ENCODE measurements at places on chromosomes 1 and 21. TPM values are rescaled to one million over a fixed set of nuclear protein-coding genes. Genes with fewer than 3 reads are reported as not detected.

DNA sequence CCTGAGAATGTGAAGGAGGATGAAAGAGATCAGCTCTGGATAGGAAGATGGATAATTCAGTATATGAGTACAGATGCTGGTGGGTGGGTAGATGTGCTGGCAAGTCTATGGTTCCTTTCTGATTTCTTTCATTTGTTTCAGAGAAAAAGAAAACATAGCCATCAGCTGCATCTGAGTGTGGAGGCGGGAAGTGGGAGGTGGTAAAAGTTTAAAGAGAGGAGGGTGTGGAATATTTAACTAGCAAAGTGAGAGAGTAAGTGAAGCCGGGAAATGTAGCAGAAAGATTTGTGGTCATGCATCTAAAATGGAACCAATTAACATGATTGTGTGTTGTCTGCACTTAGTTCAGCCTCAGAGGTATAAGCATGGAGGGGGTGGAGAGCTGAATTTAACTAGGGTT is 16.4 kb downstream of the RPE65 start:
- DNase-seq: no peak

DNA sequence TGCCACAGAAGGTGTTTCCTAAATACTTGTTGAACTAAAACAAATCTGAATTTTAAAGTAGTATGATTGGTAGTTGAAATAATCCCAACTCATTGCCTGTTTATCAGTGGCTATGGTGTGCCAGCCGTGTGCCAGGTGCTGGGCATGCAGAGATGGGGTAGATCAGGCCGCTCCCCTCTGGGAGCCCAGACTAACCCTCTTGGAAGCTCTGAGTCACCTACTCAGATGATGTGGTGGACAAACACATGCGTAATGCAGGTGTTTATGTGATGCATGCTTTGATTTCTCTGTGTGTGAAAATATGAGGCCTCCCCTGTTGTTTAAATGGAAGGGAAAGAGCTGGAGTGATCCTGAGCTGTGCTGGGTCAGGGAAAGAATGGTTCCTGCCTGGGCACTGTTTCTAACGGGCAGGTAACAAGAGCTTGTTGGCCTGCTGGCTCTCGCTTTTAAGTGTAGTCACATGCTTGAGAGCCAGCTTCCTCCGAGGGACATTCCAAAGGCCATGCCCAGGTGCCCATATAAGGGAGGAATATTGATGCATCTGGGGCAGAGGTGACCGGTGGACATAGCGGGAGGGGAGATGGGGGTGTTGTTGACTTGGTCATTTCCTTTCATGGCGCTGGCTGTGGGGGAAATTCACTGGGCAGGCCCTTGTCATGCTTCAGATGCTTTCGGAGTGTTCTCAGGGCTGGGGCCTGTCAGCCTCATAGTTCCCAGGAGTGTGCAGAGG is 10.2 kb downstream of the MFN2 start:
- no peak for DNase-seq

DNA sequence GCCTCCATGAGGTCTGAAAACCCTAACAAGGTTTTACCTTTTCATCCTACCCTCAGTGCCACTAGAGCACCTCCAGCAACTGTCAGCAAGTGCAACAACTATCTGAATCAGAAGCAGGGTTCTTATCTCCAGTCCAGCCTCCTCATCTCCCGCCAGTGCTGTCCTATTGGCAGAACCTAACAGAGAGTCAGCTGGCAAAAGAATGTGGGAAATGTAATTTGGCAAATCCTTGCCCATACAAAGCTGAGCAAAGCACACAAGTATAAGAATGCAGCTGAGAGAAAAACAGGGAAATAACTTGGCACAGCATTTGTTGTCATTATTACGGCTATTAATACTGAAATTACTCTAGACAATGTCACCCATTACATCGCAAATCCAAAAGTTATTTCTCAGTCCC is 124.2 kb downstream of the ATP6V1G3 start:
- DNase-seq: no peak

DNA sequence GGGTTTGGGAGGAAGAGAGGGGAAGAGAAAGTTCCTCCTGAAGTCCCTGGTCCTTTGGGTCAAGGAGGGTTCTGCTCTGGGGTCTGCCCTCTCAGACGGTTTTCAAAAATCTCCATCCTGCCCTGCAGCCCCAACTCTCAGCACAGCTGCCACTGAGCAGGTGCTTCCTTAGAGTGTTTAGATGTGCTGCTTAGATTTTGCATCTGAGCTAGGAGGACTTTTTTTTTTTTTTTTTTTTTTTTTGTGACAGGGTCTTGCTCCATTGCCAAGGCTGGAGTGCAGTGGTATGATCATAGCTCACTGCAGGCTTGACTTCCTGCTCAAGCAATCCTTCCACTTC is 324.9 kb upstream of the POU3F1 start:
- no peak for DNase-seq

DNA sequence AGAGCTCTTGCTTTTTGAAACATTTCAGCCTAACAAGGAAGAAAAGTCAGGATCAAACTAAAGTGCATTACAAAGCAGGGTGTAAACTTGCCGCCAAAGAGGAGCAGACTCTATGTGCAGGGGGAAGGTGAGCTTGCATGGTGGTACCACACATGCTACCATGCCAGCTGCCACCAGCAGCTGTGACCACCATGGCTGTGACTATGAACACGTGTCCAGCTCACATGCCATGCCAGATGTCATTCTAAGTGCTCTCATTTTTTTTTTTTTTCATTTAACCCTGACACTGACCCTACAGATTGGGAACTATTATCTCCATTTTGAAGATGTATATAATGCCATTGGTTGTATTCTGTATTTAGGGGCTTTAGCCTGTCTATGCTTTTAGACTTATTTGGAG is 79.0 kb downstream of the PCP4 start:
- DNase-seq: no peak

- DNase-seq: no peak
These were observed 246.1 kb downstream of the SLC45A1 start for GRCh38 chr1:8563944-8564537.

The PPCS gene
- 38.0 TPM for total RNA-seq

DNA sequence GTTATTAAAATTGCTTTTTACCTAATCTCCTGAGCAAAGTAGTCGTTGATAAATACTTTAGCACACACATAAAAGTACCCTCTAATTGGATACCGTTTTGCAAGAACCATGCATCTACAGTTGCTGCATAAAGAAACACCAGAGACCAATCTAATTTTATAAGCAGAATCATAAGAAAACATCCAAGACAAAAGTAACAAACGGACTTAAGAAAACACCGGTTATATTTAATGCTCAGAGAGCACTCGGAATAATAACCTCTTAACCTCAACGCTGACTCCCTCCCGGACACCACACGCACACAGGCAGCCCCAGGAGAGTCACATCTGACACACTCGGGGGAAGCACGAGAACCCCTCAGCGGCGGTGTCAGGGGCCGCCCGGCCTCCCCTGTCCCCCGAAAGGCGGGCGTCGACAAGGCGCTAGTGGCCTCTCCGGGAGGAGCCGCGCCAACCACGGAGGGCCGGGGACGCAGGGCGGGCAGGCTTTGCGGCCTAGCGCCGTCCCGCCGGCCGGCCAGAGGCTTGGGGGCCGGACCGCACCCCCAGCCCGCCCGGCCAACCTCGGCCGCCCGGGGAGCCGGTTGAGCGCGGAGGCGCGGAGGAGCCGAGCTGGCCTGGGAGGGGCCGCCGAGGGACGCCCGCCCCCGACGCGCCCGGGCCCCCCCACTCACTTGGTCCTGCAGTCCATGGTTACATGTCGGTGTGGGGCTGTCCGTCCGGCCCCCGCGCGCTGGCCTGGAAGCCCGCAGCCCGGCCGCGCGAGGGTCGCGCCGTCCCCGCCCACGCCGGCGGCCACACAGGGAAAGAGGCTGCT is 606 bp downstream of the DENND1B start:
- DNase-seq: no peak

GRCh38 chr1:100717218-100717617 is 2.3 kb upstream of the VCAM1 start:
- no peak for DNase-seq

The TRPM2 gene
- total RNA-seq: 1.2 TPM

GRCh38 chr1:11298390-11299224 is 25.6 kb downstream of the UBIAD1 start:
- DNase-seq: no peak

The PIGK gene
- 46.8 TPM for total RNA-seq

The ARHGEF16 gene
- 3.3 TPM for total RNA-seq

- no peak for DNase-seq
These were observed 34.6 kb upstream of the CTPS1 start for GRCh38 chr1:40944841-40945430.

DNA sequence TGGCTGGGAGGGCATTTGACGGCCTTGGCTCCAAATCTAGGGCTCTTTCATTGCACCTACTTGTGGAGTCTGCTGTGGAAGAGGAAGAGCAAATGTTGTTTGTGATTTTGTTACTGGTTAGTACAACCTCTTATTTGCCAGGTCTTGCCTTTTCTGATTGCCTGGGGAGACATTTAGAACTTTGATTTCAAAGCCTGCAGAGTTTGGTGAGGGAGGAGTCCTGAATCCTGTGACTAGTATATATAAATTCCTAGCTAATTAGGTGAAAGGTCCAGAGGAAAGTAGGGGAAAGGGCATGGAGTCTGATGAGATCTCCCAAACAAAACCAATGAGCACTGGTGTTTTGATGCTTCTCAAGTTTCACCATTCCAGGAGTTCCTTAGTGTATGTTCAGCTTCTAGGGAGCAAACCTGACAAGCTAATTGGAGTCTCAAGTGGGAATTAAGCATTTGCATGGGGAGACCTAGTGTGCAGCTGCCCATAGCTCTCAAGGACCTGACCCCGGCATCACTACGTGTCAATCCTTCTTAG is 5.1 kb upstream of the HMGCS2 start:
- DNase-seq: no peak

- peak; percentile 26 for DNase-seq
These were observed 22.9 kb downstream of the KCNA10 start for GRCh38 chr1:110495926-110496600.

The GCLM gene
- total RNA-seq: 12.6 TPM

The NDUFS5 gene
- total RNA-seq: 368 TPM

DNA sequence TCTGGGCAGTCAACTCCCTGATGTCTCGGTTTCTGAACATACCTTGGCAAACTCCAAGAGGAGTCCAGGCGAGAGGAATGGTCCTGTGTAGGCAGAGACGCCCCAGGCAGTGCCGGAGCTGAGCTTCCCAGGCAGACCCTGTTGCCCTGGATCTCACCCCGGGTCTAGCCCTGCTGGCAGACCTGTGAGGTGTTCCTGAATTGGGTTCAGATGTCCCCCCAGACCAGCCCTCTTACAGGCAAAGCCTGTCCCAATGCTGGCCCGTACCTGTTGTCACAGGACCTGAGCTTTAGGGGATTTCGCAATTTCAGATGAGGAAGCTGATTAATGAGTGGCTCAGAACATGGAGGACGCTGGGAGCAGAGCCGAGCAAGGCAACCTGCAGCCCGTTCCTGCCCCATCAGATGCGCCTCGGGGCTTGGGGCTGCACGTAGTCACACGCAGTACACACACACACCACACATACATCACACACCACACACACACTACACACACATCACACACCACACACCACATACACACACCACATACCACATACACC is 38.5 kb upstream of the PDE9A start:
- DNase-seq: peak; percentile 66

- no peak for DNase-seq
These were observed 8.4 kb downstream of the SMIM1 start for GRCh38 chr1:3780901-3781300.

The GJC2 gene
- total RNA-seq: 4.0 TPM

GRCh38 chr1:116306102-116306501 is 66.9 kb upstream of the ATP1A1 start:
- no peak for DNase-seq

The NUP210L gene
- 0.21 TPM for total RNA-seq

The APCS gene
- total RNA-seq: not detected

DNA sequence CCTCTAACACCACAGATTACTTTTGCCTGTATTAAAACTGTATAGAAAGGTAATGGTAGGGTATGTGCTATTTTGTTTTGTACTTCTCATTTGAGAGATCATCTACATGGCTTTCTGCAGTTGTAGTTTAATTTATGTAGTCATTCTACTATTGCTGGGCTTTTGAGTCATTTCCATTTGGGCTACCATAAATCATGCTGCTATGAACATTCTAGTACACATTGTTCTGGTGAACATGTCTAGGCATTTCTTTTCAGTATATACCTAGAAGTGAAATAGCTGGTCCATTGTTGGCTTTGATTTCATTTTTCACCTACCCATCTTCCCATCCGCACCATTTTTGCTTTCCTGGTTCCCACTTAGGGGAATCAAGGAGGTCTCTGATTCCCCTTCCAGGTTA is 18.7 kb downstream of the EDN2 start:
- DNase-seq: no peak

The ZDHHC18 gene
- total RNA-seq: 9.2 TPM

GRCh38 chr1:19882111-19883071 is at the start of gene OTUD3:
Gene OTUD3 (plus strand): TSS chr1:19882395. CDS start chr1:19882514, 119 bp downstream.
- DNase-seq: peak; percentile 96

DNA sequence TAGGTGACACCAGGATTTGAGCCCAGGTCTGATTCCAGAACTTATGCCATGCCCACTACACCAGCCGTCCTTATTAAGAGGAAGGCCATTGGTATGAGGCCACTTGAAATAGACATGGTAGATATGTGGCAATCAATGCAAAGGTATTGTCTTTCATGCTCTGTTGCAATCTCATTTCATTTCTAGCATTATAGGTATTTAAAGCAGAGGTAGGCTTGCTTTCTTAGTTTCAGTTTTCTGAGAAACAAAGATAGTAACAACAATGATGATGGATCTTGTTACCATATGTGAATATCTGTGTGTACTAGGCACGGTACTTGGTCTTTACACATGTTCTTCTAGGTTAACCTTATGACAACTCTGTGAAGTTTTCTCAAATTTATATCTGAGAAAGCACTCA is 113.1 kb downstream of the FGGY start:
- DNase-seq: no peak

- DNase-seq: no peak
These were observed 29.3 kb downstream of the MYOG start for GRCh38 chr1:203056516-203056915.

The GBP7 gene
- total RNA-seq: not detected

DNA sequence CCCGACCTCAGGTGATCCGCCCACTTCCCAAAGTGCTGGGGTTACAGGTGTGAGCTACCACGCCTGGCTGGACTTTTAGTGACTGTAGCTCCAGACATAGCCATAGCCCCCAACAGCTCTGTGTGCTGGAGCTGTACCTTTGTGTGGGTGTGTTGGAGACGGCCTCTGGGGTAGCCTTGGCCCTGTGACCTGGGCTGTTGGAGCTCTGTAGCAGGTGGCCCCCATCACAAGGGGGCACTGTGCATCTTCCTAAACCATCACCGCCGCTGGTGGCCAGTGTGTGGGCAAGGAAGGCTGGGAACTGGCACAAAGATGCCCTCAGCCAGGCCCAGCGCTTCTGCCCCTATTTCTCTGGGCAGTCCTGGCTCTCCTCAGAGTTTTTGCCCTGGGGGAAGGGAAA is 38.4 kb upstream of the FOXO6 start:
- no peak for DNase-seq

DNA sequence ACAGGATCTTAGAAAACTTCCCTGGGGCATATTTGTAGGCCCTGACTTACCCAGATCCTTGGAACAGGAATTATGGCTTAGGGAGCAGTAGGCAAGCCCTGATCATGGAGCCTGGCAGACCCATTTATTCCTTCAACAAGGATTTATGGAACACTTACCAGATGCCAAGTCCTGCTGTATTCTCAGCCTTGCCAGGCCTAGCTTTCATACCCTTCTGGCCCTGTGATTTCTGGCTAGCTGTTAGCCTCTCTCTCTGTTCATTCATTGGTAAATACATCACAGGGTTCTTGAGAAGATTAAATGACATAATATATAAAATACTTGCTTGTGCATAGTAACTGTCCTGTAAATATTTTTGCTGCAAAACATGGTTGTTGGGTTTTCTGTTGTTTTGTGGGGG is 32.4 kb upstream of the SRP9 start:
- DNase-seq: no peak

The LCE1C gene
- not detected for total RNA-seq

Measured in urinary bladder (tissue), 4 donors.